ENCODE measurements at places on chromosomes 16 and 17.

- DNase-seq: no peak
Measured at GRCh38 chr17:3956983-3957382, 7.3 kb downstream of the ATP2A3 start.

GRCh38 chr16:20747030-20747816 is 5.6 kb upstream of the THUMPD1 start:
- peak; percentile 90 for DNase-seq

GRCh38 chr17:5019475-5019956 is 15.7 kb downstream of the SLC52A1 start:
- DNase-seq: peak; percentile 49

DNA sequence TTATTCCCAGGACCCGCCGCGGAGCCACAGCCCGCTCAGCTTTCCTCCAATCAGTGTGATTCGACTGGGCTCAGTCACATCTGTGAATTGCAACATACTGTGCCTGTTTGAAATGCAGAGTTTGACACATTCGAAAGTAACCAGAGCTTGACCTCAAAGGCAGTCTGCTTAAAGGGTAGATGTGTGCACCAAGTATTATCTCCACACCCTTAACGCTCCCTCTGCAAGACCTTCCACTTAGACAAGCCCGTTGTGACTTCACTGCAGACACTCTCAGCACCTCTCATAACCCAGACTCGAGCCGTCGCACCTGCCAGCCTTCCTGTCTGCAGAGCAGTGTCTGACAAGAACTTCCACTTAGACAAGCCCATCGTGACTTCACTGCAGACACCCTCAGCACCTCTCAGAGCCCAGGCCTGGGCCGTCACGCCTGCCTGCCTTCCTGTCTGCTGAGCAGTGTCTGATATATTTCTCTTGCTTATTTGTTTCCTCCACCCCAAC is 3.7 kb downstream of the KLHDC4 start:
- no peak for DNase-seq

DNA sequence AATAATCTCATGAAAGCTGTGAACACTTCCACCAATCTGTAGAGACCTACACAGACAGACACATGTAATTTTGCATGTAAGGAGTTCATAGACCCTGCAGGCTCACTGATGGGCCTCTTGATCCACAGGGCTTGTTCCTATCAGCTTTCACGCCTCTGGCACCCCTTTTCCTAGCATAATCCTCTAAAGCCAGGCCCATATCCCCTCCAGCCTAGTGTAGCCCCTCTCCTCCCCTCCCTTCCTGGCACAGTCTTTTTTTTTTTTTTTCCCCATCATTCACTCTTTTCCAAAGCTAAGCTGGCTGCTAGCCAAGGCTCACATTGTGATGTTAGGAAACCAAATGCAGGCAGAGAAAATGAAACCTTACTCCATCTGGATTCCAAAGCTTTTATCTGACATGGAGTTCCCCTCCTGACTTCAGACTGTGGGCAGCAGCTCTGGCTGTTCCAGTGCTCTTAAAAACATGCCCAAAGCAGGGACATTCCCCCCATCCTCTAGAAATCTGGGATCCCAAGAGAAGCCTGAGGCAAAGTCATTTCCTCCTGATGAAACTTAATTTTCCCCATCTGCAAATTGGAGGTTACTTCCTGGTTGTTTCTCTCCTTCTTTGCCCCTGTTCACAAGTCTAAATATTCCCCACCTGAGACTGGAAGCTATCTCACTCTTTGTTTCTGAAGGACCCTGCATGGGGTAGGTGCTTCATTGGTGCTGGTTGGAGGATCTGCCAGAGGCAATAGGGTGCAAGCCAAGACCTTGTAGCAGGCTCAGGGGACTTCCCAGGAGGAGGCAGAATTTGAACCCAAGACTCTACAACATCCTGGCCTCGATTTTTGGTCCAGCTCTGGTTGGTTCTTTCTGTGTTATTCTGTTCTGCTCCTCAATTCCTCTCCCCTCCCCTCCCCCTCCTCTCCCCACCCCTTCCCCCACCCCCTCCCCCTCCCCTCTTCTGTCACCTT is 9.9 kb upstream of the CCL5 start:
- no peak for DNase-seq

- DNase-seq: no peak
Measured at GRCh38 chr16:12206749-12207142, 230.2 kb downstream of the SNX29 start.

- DNase-seq: peak; percentile 87
Measured at GRCh38 chr17:60392845-60393702, 1.1 kb upstream of the USP32 start.

- DNase-seq: no peak
Measured at GRCh38 chr17:75024686-75025397, 12.4 kb downstream of the MRPL58 start.

DNA sequence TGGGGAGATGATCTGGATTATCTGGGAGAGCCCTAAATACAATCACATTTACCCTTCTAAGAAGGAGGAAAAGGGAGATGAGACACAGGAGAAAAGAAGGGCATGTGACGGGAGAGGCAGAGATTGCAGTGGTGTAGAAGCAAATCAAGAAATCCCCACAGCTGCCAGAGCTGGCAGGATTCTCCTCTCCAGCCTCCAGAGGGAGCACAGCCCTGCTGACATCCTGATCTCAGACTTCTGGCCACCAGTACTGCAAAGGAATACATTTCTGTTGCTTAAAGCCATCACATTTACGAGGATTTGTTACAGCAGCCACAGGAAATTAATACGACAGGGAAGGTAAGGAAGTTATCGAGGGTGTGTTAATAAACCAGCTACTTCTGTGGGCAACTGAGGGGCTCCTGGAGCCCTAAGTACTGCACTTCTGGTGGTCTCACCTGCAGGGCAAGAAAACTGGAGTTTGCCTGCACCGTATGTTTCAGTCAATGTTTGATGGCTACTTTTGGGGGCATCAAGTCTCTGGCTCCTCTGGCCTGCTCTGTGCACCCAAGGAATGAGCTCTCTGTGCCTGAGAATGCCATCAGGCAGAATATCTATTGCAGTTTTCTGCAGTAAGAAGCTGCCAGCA is 22.9 kb upstream of the CDH13 start:
- DNase-seq: no peak

DNA sequence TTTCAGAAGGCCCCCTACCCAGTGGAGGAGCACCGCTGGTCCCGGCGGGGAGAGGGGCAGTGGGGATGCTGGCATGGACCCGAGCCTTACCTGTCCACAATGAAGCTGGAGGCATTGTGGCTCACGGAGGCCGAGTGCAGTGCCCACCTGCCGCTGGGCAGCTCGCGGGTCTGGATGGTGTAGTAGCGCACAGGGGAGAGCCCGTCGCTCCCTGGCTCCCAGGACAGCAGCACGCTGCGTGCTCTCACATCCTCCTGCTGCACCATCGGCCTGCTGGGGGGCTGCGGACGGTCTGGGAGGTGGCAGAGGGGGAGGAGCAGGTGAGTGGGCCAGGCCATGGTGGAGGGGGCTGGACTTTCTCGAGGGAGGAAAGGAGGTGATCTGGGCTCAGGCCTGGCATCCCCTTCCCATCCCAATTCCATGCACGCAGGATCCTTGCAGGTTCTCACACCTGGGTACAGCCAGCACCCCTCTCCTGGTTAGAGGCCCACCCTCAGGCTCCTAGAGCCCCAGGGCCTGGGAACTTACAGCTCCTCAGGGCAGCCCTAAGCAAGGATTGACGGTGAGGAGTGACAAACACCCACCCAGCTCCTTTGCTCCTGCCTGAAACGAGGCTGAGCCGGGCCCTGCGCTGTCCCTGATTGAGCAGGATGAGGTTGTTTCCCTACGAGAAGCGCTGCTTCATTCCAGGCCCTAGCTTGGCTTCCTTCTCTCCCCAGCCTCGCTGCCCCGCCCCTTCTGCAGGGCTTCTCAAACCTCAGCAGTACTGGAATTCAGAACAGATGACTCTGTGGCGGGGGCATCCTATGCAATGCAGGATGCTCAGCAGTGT is 76.2 kb upstream of the CDC42EP4 start:
- no peak for DNase-seq

DNA sequence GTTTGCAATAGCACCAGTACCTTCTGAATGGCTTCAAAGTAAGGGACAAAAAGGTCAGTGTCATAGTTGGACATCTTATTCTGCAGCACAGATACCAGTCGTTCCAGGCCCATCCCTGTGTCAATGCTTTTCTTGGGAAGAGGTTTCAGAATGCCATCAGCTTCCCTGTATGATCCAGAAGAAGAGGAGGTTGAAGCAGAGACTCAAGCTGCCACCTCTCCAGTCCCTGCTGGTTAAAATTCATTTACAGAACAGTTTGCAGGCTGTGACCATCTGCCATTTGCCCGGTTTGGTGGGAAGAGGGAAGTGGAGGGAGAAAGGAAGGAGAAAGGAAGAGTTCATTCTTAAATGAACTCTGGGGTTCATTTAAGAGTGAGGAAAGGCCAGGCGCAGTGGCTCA is 18.4 kb upstream of the EXOSC6 start:
- DNase-seq: no peak

DNA sequence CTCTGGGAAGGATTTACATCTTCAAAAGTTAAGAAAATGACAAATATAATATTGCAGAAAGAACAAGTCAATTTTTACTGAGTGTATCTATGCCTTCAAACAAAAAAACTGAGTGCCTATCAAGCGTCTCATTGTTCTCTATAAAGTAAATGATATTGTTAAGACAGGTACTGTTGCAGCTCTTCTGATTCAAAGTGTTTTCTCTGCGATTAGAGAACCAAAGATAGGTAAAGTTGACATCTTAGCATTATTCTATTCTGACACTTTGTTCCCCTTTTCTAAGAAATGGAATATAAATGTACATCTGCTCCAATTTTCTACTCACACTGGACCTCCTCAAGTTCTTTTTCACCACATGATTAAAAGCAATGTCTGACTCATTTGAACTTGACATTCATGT is 1317.7 kb downstream of the CDH11 start:
- DNase-seq: no peak

DNA sequence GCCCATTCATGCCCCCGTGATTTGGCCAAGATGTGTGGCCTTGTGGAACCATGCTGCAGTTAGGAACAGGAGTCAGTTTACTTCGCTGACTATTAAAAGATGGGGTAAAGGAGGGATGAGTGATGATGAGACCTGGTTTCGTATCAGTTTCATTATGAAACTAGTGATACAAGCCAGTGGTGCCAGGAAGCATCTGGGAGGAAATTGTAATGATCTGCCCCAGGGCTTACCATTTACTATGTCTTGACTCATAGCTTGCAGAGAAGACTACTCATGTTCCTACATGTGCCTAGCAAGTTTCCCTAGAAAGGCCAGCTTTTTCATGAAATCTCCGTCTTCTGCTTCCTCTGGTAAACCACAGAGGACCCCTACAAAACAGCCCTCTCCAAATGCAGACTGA is 23.2 kb downstream of the CDH3 start:
- DNase-seq: peak; percentile 63

DNA sequence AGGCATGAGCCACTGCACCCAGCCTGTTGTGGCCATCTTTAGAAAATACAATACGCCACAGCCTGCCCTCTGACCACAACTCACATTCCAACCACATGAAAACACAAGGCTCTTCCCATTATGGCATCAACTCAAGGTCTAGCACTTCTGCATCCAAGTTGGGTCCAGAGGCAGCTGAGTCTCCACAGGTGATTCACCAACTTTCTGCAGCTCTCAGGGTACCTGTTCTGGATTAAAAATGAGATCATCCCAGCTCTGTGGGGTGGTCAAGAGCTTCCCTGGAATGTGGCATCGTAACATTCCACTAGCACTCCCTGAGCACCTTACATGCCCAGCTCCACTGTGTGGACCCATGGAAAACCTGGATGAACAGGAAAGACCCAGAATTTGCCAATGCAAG is 9.9 kb upstream of the GUCY2D start:
- DNase-seq: no peak

Measured in KBM-7 (cell line).